ENCODE measurements at places on chromosomes 6 and 20.

DNA sequence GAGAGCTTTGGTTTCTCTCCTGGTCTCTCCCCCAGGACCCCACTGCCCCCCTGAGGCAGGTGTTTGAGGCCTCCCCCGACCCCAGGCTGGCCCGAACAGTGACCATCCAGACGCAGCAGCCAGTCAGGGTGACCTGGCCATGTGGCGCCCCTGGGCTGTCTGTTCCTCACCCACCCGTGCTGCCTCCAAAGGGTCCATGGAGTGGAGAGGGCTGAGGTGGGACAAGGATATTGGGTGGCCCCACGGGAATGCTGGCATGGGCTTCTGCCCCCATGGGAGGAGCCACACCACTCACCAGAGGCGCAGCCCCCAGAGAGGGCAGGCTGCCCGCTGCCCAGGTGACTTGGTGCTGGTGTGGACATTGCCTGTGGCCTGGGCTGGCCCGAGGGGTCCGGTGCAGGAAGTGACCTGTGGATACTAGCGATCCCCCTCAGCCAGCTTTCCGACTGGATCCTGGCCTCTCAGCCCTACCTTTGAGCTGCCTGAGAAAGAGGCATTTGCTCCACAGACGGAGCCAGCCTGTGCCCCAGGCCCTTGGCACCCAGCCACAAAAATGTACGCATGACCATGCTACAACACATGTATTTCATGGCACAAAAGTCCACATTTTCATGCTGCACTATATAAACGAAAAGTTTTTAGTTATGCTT is 50.8 kb downstream of the BCAS4 start:
- DNase-seq: no peak

- no peak for DNase-seq
Measured at GRCh38 chr20:10429443-10429981, 4.5 kb downstream of the MKKS start.

DNA sequence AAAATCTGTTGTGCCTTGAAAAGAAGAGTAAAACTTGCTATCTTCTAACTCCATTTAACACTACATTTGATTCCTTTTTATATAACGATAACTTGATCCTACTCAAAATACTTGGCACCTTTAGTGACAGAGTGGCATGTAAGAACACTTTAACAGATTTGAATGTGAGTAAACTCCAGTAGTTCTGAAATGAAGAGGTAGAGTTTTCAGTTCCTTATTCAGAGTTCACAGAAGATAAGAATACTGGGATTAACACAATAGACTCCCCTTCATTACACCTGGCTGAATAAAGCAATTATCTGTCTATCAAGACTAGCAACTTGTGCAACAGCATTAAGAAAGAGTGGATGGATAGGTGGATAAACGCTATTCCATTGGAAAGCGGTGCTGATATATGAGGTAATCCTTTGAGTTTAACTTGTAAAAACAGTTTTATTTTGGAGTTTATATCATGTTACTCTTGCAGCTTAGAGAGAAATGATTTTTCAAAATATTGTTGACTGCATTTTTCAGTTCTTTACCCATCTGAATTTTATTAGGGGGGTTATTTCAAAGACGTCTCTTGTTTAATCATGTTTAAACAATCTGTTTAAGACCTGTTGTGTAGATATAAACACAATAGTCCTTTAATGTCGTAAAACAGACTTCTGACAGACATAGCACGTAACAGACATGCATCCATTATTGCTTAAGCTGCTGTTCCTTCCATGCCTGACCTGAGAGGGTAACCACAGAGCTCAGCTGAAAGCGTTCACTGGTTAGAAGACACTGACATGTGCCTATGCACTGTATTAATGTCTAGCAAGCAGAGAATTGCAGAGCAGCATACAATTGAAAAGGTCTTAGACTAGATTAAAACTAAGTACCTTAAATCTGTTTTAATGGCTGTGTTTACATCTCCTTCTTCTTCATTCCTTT is 102.4 kb upstream of the SUPT3H start:
- peak; percentile 79 for DNase-seq

DNA sequence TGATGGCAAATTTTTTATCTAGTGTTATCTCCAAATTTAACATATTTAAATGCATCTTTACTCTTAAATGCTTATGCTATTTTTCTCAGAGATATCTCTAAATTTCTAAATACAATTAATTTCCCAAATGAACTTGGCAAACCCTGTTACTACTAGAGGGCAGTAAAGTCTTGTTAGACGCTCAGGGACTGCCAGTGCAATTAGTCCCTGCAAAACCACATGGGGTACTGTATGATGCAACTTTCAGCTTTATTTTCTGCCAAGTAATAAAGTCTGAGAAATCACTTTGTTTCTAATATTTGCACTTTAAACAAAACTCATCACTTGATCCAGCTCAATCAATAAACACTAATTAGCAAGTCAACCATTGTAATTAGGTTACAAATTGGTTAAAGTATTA is 76.0 kb upstream of the ADGRB3 start:
- DNase-seq: peak; percentile 3

DNA sequence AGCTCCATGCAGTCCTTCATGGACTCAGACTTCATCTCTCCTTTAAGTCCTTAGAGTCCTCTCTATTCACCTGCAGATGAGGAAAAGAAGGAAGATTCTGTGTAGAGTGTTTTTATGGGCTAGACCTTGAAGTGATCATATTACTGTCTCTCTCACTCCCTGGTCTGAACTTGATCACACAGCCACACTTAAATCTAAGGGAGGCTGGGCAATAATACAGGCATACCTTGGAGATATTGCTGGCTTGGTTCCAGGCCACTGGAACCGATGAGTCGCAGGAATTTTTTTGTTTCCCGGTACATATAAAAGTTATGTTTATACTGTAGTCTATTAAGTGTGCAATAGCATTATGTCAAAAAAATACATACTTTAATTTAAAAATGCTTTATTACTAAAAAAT is 59.2 kb upstream of the FOXO3 start:
- DNase-seq: no peak

GRCh38 chr20:18001131-18001921 is 32.5 kb downstream of the MGME1 start:
- no peak for DNase-seq

- peak; percentile 43 for DNase-seq
Measured at GRCh38 chr6:85464260-85464644, 14.4 kb downstream of the NT5E start.

GRCh38 chr6:110816677-110817076 is 1.4 kb upstream of the CDK19 start:
- DNase-seq: peak; percentile 67

DNA sequence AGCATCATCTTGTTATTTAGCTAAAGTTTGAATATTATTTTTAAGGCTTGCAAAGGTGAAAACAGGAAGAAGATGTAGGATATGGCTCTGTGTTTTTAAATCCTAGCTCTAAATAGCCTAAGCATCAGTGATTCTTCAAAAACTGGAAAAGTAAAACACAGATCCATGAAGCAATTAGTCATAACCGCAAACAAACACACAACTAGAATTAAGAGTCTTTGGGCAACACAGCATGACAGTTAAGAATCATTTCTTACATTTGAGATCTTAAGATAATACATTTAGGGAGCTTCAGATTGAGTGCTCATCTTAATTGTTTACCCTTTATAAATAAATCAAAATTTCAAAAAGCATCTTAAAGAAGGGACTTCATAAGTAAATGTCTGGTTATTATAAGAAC is 115.8 kb upstream of the MAP7 start:
- no peak for DNase-seq
